ENCODE measurements at places on chromosomes 4 and X.

DNA sequence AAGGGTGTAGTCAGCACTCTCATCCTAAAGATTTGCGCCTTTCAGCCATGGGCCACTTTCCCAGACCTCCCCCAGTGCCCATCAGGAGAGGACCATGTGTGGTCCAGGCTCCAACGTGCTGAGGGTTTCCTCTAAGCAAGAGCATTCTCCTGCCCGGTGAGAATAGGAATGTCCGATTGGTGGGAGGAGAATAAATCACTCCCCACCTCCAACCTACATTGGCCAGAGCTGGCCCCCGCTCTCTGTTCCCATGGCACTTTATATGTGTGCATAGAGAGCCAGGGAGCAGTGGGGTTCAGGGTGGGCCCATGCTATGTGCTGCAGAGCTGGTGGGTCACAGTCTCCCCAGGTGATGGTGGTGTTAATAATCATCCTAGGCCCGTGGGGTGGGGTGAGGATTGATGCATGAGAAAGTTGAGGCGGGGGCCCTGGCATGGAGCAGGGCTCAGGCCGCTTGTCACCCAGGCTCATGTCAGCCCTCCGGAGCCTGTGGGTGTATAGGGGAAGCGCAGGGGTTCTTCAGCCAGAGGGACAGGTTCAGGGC is 6.8 kb upstream of the SORCS2 start:
- no peak for DNase-seq

DNA sequence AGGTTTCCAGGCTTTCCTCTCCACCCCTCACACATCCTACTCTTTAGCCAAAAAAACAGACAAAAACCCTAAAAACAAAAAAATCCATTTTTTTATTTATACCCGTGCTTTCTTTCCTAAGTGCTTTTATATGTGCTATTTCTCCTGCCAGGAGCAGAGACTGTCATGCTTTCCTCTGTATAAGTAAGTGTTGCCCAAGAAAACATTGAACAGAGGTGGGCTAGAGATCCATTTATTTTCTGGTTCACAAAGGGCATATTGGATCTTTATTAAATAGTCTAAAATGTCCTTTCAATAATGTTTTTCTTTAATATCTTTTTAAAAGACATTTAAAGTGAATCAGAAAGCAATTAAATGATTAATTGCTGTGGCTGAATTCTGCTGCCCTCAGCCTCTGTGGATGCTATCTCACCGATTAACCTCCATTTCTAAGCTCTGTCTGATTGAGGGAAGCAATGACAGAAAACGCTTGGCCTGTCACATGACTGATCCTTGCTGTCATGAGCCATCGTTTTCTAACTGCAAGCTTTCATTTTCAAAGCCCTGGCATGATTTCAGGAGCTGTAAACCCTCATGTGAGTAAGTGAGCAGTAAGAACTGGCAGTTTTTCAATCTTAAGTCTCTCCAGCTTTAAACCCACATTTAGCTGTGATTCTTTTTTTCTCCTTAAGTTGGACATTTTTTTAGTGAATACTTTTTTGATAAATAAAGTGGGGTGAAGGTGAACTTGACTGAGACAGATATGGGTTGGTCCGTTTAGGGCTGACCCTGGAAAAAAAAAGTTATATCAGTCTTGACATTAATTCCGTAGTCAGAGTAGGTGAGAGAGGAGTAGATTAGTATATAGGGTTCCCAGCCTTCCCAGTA is 180.7 kb upstream of the PGRMC2 start:
- no peak for DNase-seq

DNA sequence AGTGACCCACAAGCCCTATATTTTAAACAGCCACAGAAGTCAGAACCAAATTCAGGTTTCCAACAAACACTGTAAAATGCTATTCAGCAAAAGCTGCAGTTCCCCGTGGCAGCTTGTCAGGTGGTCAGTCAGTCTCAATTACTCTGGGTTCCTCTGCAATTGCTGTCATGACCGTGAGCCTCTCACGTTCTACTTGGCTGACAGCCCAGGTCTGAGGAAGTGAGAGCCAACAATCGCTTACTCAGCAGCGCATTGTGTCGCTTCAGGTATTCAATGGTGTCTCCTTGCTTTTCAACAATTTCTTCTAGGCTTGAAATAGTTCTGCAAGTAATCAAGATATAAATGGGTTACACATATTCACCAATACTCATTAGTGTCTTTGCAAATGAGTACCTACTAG is 25.8 kb downstream of the TRIM75 start:
- DNase-seq = peak; percentile 75

DNA sequence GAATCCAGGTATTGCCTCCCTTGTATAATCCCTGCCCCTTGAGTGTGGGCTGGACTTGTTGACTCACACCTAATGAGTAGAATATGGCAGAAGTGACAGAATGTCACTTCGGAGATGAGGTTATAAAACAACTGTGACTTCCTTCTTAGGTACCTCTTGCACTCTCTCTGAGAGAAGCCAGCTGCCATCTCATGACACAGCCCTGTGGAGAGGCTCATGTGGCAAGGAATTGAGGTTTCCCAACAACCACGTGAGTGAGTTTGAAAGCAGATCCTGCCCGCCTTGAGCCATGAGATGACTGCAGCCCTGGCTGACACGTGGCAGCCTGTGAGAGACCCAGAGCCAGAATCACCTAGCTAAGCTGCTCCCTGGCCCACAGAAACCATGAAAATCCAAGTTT is 13.5 kb downstream of the ASB11 start:
- DNase-seq = no peak

- DNase-seq = no peak
These were observed 401.8 kb downstream of the PABPC4L start for GRCh38 chr4:133799717-133800315.

- DNase-seq = no peak
These were observed 29.6 kb downstream of the LEF1 start for GRCh38 chr4:108139089-108139488.

GRCh38 chr4:150072471-150072870 is 5.8 kb upstream of the DCLK2 start:
- DNase-seq = no peak

DNA sequence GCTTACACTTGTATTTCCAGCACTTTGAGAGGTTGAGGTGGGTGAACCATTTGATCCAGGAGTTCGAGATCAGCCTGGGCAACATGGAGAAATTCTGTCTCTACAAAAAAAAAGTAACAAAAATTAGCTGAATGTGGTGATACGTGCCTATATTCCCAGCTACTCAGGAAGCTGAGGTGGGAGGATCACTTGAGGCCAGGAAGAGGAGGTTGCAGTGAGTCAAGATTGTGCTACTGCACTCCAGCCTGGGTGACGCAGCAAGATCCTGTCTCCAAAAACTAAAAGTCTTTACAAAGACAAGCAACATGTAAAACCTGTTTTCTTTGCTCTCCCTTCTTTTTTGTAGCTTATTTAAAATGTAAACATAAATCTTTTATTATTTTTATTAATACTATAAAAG is 1156.1 kb downstream of the FAT4 start:
- DNase-seq = no peak

DNA sequence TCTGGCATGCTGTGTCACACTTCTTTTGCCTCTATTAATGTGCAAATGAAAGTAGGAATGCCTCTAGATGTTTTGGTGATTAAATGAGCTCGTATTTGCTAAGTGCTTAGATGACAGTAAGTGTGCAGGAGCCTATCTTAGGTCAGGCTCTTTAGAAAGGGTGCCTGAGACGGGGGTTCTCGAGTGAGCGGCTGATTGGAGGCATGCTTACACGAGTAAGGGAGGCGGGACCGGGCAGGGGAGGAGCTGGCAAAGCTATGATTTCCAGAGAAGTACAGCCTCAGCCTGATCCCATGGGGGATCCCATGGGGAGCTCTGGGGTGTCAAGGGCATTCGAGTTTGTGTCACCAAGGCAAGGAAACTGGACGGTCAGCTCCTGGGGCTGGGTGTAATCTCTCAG is 44.8 kb downstream of the CLDN34 start:
- DNase-seq = no peak

DNA sequence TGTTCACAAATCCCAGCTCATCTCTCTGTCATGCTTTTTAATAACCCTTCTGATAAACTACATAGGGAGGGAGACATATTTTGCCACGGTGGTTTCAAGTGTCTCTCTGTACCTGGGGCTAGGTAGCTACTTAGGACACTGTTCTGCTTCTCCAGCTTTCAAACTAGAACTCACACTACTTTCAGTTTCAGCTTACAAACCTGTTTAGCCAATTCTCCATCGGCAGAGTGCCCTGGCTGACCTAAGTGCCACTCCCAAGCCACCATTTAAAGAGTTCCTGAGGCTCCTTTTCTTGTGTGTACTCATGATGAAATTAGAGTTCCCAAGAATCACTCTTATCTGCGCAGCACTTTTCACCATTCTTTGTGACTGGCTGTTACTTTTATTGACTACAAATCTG is 899.2 kb downstream of the FAT4 start:
- no peak for DNase-seq

DNA sequence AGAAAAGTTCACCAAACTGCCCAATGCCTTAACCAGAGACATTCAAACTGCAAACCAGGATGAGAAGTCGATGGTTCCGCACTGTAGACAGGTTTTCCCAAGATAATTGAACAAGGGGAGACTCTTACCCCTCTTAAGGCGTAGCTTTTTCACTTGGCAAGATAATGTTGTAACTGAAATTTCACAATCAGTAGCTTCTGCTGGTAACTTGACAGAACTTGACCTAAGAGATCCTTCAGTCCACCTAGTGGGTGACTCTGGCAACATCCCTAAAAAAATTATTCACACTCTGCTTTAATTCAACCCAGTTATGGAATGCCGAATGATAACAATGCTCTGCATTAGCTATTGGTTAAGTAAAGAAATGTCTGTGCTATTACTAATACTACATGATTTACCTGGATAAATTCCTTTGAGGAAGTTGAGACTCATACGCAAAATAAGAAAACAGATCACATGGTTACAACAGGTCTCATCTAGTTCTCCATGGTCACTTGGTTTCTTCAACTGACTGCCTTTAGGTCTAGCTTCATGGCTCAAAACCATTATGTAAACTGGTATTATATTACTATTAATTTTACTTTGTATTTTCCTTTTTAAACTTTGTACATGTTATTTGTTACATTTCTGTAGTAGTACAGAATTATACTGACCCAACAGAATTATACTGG is 9.1 kb downstream of the ELF2 start:
- no peak for DNase-seq

- DNase-seq = peak; percentile 67
These were observed 620.9 kb upstream of the GALNT7 start for GRCh38 chr4:172547724-172548123.

- no peak for DNase-seq
These were observed 34.5 kb upstream of the NKRF start for GRCh38 chrX:119640731-119641170.

GRCh38 chr4:38691251-38692008 is 27.4 kb downstream of the KLF3 start:
- no peak for DNase-seq

DNA sequence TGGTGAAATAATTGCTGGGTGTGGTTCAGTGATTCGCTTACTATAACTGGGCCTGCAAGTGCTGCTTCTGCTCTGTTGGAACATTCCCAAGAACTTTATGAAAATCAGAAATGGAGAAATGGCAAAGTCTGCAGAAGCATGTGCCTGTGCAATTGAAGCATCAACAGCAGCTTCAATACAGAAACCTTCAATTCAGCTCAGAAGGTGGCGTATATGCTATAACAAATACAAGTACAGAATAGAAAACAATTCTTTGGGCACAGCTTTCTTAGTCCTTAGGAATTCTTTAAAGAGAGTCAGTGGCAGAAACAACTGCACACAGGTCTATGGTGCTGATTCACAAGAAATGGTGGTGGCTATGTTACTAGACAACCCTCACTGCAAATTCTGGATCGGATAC is 18.0 kb upstream of the PDHA2 start:
- DNase-seq = no peak

DNA sequence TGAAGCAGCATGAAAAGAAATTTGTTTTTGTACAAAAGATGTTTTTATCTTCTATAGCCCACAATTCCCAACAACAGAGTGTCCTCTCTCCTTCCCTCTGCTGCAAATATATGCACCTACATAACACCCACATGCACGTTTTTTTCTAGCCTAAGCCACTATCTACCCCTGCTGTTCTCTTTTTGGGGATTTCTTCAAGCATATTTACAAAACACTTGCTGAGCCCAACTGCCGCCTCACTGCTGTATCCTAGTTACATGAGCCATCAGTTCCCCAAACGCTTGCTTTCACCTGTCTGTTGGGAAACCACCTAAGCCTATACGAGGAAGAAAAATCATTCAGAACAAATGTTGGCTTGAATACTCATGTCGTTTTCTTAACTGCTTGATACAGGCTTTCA is 127.2 kb downstream of the CHRNA9 start:
- DNase-seq = peak; percentile 59

DNA sequence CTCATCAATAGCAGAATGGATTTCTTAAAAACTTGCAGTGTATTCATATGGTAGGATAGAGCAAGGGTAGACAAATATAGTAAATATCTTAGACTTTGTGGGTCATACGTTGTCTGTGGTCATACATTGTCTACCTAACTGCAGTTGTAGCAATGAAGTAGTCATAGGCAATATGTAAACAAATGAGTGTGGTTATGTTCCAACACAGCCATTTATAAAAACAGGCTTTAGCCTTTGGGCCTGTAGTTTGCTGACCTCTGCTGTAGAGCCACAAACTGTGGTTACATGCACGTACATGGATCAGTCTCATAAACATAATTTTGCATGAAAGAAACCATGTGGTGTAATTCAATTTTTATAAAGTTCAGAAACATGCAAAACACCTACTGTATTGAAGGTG is 98.9 kb downstream of the LARP1B start:
- no peak for DNase-seq

- no peak for DNase-seq
These were observed 515.1 kb upstream of the ZFP42 start for GRCh38 chr4:187480146-187481145.

DNA sequence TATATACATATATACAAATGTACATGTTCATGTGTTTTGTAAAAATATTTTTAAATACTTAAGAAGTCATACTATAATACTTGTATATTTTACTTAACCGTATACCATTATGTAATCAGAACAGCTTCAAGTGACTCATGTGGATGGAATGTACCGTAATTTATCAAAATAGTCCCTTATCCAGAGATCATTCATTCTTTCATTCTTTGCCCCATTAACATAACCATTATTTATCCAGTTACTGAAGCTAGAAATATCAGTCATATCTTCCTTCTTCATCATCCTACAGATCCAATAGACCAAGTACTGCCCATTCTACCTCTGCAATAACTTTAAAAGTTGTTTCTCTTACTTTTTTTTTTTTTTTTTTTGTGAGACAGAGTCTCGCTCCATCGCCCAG is 164.2 kb downstream of the MAB21L2 start:
- no peak for DNase-seq

GRCh38 chrX:151596282-151596681 is 32.8 kb downstream of the PASD1 start:
- DNase-seq = no peak

- DNase-seq = no peak
These were observed 1150.1 kb downstream of the STIM2 start for GRCh38 chr4:28010577-28011240.

- no peak for DNase-seq
These were observed 63.7 kb upstream of the HHIP start for GRCh38 chr4:144582105-144582850.

All from COR-L47 (cell line).